ENCODE measurements at places on chromosomes 1 and 21. TPM values are rescaled to one million over a fixed set of nuclear protein-coding genes. Genes with fewer than 3 reads are reported as not detected.

ANKRD45 gene
- total RNA-seq = 1.2 TPM

MAEL gene
- total RNA-seq = 0.13 TPM

APOBEC4 gene
- not detected for total RNA-seq

MATN1 gene
- total RNA-seq = 0.11 TPM

HTR1D gene
- total RNA-seq = 0.31 TPM

C1orf115 gene
- 9.8 TPM for total RNA-seq

S100A2 gene
- 0.36 TPM for total RNA-seq

FMO4 gene
- total RNA-seq = 4.5 TPM

GPR157 gene
- total RNA-seq = 1.1 TPM

FCRLB gene
- total RNA-seq = 0.14 TPM

GRIK3 gene
- 0.38 TPM for total RNA-seq

DENND2C gene
- 10.4 TPM for total RNA-seq

KCNA3 gene
- total RNA-seq = 0.75 TPM

Data from progenitor cell of endocrine pancreas (in vitro differentiated cells).